Mucosa of descending colon (tissue), 3 donors: ENCODE measurements at places on chromosomes 12 and 14.

DNA sequence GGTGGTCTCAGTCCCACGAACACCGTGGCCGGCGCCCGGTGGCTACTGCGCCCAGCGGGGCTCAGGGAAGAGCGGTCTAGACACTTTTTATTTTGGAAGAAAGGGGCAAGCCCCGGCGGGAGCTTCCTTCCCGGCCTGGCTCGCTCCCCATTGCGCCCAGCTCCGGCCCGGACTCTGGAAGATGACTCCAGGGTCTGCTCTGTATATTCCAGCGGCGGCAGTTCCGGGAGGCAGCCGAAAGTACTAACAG, 225.1 kb upstream of the CRY1 start:
- no peak for DNase-seq

GRCh38 chr12:2503762-2504161, 291.0 kb upstream of the FKBP4 start:
- no peak for DNase-seq

DNA sequence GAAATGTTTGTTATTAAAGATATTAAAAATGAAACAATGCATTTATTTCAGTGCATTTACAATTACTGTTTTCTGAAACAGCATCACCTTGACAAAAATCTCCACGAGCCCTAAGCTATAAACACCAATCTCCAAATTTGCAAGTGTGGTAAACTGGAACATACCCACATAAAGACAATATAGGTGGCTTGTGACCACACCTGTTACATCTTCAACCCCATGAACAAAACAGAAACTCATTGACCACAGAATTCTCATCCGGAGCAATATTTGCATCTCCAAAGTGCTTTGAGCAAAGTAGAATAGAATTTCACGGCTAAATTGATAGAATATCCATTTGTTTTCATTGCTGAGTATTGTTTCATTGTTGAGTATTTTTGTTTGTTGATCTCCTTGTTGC, 375.2 kb upstream of the FLRT2 start:
- no peak for DNase-seq

DNA sequence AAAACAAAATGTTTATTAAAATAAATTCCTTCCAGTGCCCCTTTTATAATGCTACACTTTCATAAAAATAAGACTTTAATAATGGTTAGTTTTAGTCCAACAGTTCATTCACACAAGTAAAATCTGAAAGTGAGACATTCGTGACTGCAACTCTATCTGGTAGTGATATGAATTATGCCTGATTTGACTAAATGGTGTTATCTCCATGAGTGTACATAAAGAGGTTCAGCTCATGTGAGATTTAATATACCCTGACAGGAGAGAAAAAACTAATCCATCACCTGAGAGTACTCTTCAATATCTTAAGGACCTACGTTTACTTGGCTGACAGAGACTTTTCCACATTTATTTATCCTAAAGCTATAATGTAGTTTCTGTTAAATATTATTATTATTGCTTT, 34.0 kb downstream of the ERO1A start:
- DNase-seq, result no peak

- no peak for DNase-seq
These were observed 55.4 kb downstream of the CCER1 start for GRCh38 chr12:90899456-90900182.

- DNase-seq, result no peak
These were observed 21.4 kb downstream of the CCDC177 start for GRCh38 chr14:69553252-69553651.

DNA sequence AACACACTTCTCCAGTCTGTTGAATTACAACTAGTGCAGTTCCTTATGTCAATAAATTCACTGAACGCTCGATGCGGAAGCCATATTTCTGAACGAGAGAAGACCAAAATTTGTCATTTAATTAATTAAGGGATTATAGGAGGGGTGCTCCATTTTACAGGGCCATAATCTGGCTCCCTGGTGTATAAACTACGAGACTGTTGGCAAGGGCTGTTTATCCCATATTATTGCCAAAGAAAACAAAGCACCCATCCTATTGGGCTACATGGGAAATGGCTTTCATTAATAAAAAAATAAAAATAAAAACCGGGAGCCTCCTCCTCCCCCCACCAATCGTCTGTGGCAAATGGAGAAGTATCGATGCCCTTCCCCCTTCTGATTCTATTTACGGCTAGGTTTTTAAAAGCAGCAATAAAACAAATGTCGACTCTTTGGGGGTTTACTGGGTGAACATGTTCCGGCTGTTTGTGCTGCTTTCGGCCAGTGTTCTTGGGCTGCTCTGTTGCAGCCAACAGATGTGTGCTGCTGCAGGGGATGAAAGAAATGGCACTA, 24.8 kb downstream of the ATF7 start:
- no peak for DNase-seq

DNA sequence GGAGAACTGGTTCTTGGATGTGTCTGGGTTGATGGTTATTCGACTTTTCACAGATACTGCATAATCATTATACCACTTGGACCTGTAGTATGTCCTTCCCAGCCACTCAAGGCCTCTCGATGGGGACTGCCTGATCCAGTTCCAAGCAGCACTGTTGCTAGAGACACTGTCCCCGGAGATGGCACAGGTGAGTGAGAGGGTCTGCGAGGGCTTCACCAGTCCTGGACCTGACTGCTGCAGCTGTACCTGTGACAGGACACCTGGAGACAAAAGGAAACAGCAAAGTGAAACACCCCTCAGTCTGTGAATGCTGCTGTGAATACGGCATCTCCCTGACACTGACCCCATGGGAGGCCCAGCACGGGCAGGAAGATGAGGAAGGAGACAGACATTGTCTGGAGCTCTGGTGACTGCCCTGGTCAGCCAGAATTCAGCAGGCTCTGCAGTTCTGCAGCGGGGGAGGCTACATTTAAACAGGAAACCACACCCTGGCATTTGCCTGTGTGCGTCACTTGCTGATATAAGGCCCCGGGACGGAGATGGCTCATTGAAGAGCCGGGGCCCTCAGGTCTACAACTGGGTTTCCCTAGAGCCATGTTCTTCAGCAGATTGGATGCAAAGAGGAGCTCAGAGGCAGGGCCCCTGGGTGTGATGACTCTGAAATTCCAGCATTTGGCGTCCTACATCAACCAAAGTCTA, 413.6 kb downstream of the TMEM121 start:
- DNase-seq, result no peak

DNA sequence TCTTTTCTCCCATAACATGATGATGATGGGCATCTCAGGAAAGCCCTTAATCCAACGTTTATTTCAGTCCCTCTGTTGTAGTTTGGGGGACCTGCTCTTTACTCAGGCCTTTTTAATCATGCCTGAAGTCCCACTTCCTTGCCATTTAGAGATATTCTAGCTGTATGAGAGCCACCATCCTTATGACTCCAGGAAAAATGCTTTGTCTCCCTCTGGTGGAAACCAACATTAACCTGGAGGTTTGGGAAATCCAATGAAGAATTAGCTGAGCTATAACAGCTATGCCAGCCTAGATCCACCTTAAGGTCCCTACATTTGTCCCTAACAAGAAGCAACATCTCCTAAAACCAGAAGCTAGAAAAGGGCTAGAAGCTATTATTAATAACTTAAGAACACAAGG, 1399.1 kb downstream of the LRFN5 start:
- DNase-seq, result no peak

GRCh38 chr12:99154216-99154982, 493.2 kb upstream of the GARIN6 start:
- DNase-seq, result peak; percentile 19

- DNase-seq, result no peak
These were observed 22.9 kb upstream of the RASSF8 start for GRCh38 chr12:25935355-25936144.

GRCh38 chr14:95134304-95134933, 22.9 kb downstream of the DICER1 start:
- no peak for DNase-seq

GRCh38 chr14:26328791-26329190, 269.0 kb downstream of the NOVA1 start:
- no peak for DNase-seq

GRCh38 chr14:78358591-78358990, 188.4 kb downstream of the NRXN3 start:
- DNase-seq, result no peak

DNA sequence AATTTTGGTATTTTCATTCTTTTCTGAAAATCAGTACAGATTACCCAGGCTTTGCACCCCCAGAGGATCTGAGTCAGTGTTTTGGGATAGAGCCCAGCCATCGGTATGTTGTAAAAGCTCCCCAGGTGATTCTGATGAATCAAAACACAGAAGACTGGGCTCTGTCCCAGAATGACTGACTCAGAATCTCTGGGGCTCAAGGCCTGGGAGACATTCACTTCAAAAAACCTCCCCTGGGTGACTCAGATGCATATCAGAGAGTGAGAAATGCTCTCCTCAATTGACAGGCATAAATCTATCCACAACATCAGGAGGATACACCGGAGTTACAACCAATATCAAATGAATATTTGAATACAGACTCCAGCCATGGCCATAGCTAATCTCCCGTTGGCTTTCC, 32.6 kb downstream of the SLC35F4 start:
- no peak for DNase-seq

DNA sequence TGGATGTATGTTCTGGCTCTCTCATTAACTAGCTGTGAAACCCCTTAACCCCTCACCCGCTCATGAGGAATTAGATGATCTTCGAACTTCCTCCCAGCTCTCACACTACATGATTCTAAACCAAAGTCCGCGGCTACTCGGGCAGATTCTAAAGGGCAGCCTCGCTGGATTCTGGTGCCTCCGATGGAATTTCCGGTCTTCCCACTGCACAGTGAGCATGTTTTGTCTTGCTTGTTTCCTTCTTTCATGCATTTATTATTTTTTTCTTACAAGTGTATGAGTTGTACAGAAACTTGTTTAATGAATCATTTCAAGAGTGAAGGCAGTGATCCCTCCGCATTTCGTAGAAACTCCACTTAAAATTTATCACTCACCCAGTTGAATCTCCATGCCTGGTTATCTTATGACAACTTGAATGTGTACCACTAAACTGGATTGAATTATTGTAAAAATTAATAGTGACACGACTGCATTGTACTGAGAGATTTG, 4.5 kb upstream of the HCAR3 start:
- DNase-seq, result no peak

- DNase-seq, result peak; percentile 75
These were observed 645 bp downstream of the JDP2 start for GRCh38 chr14:75428230-75429104.

DNA sequence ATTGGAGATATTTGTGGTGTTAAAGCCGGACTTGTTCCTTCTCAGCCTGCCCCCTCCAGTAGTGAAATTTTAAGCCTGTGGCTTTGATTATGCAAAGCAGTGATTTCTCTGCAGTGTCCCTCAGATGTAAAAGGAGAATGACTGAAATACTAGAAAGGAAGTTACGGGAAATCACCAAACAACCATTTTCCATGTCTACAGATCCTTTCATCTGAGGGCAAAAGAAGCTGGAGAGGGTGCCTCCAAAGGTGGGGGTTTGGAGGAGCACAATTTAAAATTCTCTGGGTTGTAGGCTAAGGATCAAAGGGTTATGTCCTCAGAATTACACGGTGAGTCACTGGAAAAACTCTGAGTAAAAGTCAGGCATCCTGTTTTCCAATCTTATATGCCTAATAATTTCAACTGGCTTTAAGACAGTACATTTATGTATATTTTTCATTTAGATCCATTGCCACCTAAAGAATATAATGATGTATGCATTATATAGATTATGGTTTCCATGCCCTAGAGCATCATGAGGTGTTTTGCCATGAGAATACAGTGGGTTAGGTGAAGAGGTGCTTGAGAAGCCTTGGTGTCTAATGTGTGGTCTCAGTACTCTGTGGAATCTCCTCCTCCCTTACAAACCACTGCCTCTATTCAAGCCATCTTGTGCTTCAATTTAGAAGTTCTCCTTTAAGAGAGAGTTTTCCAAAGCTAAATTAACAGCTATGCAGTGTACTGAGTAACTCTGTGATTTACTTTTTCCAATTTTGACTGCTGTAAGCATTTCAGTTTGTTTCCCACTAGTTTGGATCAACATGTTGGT, 362.1 kb downstream of the RAD51B start:
- no peak for DNase-seq

DNA sequence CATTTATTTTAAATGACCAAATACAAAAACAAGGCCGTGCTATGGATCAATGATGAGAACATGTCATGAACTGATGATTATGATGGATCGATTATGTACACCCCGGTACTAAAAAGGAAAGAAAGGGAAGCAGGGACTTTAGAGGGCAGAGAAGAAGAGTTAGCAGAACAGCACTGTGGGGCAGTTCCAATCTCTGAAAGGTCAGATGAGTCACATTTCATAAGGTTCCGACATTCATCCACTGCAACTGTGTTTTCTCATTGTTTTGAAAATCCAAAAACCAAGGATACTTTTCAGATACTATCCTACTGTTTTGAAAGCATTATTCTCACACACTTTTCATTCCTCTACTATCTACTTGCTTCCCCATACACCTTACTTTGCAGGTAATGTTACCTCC, 169.3 kb downstream of the STXBP6 start:
- DNase-seq, result no peak

- DNase-seq, result no peak
These were observed 22.1 kb downstream of the DMAC2L start for GRCh38 chr14:50334211-50334610.

- no peak for DNase-seq
These were observed 216.3 kb downstream of the C12orf42 start for GRCh38 chr12:103279444-103279843.

- no peak for DNase-seq
These were observed 60.5 kb downstream of the ERGIC2 start for GRCh38 chr12:29320295-29321085.

- DNase-seq, result no peak
These were observed 40.8 kb upstream of the BMAL2 start for GRCh38 chr12:27291862-27292261.

GRCh38 chr12:101086490-101087135, 123.4 kb downstream of the SLC5A8 start:
- no peak for DNase-seq

DNA sequence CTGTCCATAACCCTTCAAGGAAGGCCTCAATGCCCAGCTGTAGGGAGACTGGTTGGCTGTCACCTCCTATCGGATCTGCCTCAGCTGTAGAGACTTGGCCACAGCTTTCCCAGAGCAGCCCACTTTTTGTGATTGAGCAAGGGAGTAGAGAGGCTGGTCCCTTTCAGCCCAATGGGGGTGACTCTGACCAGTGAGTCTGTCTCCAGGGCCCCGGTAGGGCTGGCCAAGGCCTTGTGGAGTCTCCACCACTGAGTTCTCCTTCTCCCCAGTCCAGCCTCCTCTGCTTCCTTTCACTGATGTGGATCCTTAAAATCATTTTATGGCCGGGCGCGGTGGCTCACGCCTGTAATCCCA, 14.5 kb upstream of the HPD start:
- DNase-seq, result no peak

- no peak for DNase-seq
These were observed 412.0 kb upstream of the ATP2B1 start for GRCh38 chr12:90120627-90121026.

GRCh38 chr12:69046363-69046762, 113.4 kb upstream of the CPM start:
- no peak for DNase-seq

GRCh38 chr14:61567838-61568571, 127.3 kb upstream of the HIF1A start:
- no peak for DNase-seq

DNA sequence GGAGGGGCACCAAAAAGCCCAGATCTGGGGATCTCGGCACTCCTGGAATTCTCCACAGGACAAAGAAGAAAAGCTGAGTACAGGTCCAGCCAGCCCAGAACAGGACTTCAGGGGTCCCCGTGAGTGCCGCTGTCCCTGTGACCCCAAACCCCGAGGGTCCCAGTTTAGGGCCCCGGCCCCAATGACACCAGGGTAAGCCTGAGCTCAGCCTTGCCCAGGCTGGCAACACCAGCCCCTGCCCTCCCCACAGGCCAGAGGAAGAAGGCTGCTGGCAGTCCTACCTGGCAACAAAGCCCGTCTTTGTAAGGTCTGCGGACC, 1.8 kb downstream of the CDK2AP1 start:
- no peak for DNase-seq

- no peak for DNase-seq
These were observed 41.0 kb upstream of the BEGAIN start for GRCh38 chr14:100628225-100628624.
